ENCODE measurements at places on chromosomes 1 and 21.

DNA sequence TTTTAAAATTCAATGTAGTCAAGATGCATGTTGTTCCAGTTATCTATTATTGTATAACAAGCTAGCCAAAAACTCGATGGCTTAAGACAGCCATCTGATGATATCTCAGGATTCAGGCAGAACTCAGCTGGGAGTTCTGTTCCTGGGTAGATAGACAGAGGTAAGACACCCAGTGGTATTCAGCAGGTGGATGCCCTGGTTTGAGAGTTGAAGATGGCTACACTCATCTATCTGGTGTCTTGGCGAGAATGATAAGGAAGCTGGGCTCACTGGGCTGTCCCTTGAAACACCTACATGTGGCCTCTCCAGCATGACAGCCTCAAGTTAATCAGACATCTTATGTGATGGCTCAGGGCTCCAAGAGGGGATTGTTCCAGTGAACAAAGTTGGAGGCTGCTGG lies 3.3 kb upstream of the KCNK1 start:
- DNase-seq, result no peak

- DNase-seq, result no peak
Observed at GRCh38 chr1:228092342-228093049, 10.0 kb downstream of the ARF1 start.

DNA sequence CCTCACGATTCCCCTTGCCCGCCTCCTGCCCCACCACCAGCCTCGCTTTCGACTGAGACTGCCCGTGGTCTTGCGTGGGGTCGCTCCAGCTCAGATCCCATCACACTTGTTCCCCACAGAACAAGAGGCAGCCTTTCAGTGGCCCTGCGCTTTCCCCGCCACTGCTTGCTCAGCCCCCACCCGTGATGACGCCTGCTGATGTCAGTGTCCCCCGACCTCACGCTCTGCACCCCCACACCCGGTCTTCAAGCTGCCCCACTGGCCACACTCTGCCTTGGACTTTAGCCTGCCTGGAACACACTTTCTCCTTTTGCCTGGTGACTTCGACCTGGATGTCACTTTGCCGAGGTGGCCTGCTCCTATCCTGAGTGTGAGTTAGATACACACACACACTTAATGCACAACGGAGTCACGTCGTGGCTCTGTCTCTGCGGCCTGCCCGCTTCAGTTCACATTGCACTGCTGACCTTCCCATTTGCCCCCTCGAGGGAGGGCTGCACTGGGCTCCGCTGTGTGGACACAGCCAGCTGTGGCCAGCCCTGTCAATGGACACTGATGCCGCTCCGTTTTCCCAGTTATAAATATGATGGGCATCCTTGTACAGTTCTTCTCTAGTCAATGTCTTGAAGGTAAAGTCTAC lies 13.0 kb downstream of the AGPAT3 start:
- no peak for DNase-seq

DNA sequence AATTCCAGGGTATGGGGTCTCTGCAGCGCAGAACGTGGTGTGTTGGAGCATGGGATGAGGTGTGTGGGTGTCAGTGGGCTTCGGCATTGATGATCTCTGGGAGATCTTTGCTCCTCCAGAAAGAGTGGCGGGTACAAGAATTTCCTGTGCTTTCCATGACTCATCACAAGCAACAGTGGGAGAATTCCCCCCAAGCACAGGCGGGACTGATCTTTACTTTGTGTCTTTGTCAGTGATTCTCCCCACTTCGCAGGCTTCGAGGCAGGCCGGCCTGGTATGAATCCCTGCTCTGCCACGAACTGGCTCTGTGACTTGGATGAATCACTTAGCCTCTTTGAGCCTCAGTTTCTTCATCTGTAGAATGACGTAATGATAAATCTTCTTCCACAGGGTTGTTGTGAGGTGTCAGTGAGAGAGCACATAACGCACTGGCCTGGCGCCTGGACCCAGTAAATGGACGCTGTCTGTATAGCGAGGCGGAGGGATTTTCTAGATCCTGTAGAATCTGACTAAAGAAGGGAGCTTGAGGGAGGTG lies 2.0 kb downstream of the OPRD1 start:
- DNase-seq, result no peak

DNA sequence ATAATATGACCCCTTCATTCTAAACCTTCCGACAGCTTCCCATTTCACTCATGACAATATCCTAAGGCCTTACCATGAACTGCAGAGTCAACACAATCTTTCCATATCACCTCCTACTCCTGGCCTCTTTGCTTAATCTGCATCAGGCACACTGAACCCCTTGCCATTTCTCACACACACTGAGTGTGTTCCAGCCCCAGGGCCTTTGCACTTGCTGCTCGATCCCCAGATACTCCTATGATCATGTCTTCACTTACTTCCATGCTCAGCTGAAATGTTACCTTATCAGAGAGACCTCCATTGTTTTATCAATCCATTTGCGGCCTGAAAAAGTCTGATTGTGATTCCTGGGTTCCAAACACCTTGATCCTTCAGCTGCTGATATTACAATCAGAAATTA lies 47.0 kb downstream of the ETS2 start:
- no peak for DNase-seq

- DNase-seq, result no peak
Observed at GRCh38 chr1:201020040-201020591, 3.4 kb downstream of the KIF21B start.

DNA sequence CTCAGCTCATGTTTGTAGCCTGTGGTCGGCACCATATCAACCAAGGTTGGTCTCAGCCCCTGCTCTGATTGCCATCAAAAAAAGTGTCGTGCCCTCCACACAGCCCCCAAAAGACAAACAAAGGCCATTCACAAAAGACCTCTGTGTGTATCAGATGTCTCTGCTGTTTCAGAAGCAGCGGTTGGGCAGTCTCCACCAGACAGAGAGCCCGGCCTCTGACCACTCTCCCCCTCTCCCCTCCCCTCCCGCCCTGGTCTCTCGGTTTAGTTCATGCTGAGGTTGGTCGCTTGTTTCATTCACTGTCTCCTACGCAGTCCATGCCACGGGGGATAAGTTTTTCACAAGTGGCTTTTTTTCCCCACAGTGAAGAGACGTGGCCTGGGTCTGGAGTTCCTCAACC lies 27.1 kb downstream of the ACTA1 start:
- no peak for DNase-seq

GRCh38 chr1:209512821-209513220 lies 70.7 kb upstream of the CAMK1G start:
- DNase-seq, result no peak

GRCh38 chr1:84402060-84402459 lies 3.8 kb downstream of the DNASE2B start:
- no peak for DNase-seq

- no peak for DNase-seq
Observed at GRCh38 chr1:92277105-92277723, 21.6 kb downstream of the GLMN start.

GRCh38 chr1:21260405-21261125 lies 29.7 kb downstream of the ECE1 start:
- no peak for DNase-seq

GRCh38 chr1:12143631-12144155 lies 23.1 kb upstream of the TNFRSF1B start:
- DNase-seq, result peak; percentile 88

DNA sequence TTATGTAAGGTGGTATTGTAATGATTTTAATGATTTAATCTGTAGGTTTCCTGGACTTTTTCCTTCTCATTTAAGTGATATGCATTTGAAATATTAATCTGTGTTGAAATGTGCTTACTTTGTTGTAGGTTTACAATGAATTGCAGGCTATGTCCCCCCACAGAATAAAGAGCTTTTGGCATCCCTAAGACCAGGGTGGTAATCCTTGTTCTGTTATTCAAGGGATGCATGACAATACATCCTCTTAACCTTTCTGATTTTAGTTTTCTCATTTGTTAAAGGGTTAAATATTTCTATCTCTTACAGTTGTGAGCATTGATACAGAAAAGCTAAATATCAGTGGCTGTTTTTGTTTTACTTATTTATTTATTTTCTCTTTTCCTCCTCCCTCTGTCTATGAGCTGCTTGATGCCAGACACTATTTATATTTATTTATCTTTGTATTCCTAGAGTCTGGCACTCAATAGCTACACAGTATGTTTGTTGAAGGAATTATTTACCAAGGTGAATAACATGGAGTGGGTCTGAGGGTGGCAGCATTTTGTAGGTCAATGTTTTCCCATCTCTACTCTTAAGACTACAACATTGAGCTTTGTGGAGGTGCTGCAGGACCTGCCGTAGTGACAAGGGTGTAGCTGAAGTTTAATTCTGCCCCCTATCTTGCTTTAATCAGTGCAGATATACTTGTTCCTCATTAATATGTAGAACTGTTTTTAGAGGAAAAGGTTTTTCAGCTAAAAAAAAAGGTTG lies 19.9 kb upstream of the ADGRL2 start:
- DNase-seq, result no peak

DNA sequence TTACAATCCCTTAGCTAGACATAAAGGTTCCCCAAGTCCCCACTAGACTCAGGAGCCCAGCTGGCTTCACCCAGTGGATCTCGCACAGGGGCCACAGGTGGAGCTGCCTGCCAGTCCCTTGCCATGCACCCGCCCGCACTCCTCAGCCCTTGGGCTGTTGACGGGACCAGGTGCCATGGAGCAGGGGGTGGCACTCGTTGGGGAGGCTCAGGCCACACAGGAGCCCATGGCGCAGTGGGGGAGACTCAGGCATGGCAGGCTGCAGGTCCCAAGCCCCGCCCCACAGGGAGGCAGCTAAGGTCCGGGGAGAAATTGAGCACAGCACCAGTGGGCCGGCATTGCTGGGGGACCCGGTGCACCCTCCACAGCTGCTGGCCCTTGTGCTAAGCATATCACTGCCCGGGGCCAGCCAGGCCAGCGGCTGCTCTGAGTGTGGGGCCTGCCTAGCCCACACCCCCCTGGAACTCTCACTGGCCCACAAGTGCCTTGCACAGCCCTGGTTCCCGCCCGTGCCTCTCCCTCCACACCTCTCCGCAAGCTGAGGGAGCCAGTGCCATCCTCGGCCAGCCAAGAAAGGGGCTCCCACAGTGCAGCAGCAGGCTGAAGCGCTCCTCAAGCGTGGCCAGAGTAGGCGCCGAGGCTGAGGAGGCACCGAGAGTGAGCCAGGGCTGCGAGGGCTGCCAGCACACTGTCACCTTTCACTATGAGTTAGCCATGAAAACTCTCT lies 117.8 kb downstream of the LIPI start:
- DNase-seq, result no peak

GRCh38 chr1:205709059-205709398 lies 28.7 kb upstream of the SLC45A3 start:
- no peak for DNase-seq

GRCh38 chr21:35737899-35738346 lies 322.4 kb downstream of the SETD4 start:
- peak; percentile 32 for DNase-seq

GRCh38 chr1:24051206-24051945 lies 60.6 kb downstream of the MYOM3 start:
- DNase-seq, result no peak

DNA sequence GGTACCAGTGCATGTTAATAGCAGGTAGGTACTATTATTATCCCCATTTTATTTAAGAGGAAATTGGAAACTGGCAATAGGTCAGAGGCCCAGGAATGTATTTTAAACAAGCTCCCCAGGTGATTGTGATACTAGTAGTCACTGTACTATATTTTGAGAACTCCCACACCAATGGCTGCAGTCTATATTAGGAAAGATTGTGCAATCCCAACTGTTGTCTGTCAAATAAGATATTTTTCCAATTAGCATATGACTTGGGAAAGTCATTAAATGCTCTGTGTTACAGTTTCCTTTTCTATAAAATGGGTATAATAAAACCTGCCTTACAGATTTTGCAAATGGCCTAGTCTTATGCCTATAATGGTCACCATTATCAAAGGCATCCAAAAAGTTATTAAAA lies 94.2 kb upstream of the DMRTA2 start:
- DNase-seq, result no peak
